ENCODE measurements at places on chromosomes 3 and 15.

DNA sequence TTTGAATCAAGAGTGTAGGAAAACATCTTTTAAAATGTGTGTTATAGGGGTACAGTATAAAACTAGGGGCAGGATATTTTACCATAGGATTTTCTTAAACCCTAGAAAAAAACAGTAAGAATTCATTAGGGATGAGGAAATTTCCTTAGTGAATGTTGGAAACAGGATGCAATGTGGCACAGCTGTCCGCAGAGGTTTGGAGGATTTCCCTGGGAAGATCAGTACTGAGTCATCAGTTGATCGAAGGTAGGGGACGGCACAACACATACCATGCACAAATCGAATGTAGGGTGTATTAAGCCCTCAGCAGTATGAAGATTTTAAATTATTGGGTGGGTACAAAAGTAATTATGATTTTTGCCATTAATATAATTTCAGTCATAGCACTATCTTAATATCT, 49.9 kb downstream of the FNDC3B start:
- DNase-seq = no peak

DNA sequence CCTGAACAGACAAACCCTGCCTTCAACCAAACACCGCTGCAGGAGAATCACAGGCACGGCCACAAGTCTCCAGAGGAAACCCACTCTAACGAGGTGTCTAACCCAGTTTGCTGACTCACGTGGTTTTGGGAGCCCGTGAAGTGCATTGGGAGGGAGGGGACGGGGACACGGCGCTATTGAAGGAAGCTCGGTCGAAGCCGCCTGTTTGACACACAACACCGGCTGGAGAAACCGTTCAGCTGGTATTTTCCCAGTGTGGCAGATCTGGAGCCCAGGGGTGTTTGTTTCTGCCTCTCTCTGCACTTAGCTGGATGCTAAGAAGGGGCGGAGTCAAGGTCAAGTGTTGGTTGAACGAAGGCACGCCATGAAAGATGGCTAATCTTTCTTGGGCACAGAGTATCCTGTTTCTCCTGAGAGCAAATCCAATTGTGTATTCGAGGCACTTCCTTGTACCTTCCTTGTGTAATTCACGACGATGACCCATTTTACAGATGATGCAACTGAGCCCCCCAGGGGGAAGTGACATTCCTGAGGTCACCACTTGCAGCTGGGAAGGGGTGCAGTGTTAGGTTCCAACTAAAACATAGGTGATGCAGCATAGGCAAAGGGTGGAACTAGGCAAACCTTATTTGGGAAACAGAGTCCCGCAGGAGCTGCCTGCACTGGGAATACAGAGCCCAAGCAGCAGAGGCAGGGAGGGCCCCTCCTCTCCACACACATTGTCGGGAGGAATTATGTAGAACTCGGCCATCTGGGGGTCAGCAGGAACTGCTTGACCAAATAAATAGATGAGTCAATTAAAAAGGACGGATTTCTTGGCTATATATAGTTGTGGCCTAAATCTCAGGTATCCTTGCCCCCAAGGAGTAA, 22.5 kb downstream of the SLC6A6 start:
- DNase-seq = no peak

DNA sequence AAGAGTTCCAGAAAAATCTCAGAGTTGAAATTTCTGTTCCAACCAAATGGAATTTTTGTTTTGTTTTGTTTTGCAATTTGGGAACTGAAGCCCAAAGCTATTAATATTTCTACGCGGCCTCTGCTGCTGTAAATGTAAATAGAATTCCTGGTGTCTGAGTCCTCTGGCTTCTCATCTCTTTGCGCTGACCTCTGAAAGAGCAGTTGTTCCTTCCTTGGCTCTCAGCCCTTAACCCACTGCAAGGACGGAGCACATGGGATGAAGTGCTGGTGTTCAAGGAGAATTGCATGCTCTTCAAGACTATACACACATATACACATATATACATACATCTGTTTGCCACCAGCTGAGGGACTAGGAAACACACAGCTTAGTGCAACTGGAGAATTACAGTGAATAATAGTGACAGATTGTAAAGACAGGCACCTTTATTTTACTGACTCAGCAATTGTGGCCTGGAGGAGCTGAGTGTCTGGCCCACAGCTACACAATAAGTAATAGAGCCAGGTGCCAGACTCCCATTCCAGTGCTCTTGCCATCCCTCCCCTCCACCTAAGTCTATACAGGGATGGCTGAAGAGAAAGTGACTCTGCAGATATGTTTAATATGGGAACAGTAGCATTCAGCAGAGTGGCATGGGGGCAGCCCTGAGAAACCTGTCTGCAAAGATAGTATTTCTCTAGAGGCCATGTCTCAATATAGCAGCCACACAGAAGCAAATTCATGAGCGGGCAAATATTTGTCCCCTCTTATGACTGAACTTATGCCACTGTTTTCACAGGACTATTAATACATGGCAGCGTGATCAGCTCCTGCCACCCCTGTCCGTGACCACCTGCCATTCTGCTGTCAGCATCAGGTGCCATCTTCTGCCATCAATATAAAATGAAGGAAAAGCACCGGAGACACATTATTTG, 42.3 kb downstream of the NEK10 start:
- peak; percentile 2 for DNase-seq

DNA sequence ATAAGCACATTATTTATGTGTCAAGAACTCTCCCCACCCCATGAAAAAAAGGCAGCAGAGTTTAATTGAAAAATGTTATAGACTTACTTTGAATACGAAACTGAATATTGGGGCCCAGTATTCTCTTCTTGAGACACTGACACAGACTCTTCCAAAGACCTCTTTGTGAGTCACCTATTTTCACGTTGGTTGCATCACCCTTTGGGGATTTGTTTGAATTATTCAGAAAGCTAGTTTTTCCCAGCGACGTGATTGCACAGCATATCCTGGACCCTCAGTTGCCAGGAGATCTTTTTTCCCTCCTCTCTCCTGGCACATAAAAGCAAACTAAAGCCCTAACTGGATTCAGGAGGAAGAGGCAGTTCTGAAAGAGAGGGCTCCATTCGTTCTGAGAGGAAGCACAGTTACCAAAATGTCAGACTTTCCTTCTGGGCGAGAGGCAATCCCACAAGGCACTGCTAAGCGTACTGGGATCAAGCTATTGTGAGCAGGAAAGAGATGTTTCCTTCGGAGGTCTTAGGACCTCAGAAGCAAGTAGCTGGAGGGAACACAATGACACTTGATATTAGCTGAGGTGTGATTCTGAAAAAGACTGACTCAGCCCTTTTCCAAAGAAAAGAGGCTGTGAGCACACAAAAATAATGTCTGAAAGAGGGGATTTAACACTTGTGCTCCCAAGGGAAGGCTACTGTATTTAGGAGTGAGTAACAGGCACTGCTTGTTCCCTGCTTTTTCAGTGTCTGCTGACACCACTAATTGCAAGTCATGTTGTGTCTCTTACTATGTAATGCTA, 65.8 kb upstream of the CADPS start:
- no peak for DNase-seq

GRCh38 chr15:90571063-90571541, 41.4 kb downstream of the CRTC3 start:
- no peak for DNase-seq

DNA sequence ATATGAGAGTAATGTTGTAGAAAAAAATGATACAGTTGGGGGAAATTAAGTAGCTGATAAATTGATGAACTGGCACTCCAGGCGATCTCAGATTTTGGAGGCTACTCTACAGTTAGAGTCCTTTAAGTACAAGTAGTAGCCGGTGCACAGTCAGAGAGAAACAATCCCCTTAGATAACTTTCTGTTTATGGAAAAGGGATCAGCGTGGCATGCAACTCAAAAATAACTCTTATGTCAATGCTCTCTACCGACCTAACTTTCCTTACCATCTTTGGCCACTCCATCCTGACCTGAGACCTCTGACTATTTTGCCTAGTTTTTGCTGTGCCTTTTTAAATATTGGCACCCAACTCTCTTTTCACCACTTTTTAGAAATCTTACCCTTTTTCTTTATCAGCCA, 299.6 kb downstream of the UNC13C start:
- no peak for DNase-seq

DNA sequence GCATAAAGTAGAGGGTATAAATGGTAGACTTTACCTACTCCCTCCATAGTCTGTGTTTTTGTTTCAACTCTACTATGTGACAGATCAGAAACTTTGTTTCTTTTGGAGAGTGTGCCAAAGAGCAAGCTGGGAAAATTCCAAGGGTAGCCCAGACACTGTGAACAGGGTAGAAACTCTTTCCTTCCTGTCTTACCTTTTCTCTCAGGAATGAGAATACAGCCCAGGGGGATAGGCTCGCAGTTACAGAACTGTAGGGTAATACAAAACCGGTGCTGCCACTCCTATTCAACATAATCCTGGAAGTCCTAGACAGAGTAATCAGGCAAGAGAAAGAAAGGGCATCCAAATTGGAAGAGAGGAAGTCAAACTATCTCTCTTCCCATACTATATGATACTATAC, 256.3 kb downstream of the CPNE4 start:
- DNase-seq = no peak
